ENCODE measurements at places on chromosomes 5 and 9. TPM values are rescaled to one million over a fixed set of nuclear protein-coding genes. Genes with fewer than 3 reads are reported as not detected.
A peak's percentile ranks its signal among the peaks of the same experiment; 100 is the strongest.

- no peak overlapping the region for H3K27ac ChIP-seq
- no peaks in the 10 kb centered on the region for H3K4me1 ChIP-seq
- H3K4me3 ChIP-seq = no peak overlapping the region
These were observed 414.1 kb upstream of the MEF2C start for GRCh38 chr5:89297066-89297465.

DNA sequence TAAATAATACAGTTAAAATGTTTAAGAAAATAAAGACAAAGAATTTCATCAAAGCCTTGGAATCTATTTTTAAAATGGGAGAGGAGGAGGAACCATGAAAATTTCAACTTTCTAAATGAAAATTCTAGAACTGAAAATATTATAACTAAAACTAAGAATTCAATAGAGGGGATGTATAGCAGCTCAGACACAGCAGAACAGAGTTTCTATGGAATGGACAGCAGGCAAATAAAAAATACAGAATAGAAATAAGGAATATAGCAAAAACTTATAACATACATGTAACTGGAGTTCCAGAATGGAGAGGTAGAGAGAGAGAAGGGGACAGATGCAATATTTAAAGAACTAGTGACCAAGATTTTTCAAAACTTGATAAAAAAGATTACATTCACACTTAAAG lies 1.4 kb upstream of the RANBP17 start:
- H3K4me1 ChIP-seq = peaks cover 25% of the 10 kb centered on the region
- DNase-seq = no peak
- peaks cover 17% of the 10 kb centered on the region for H3K27me3 ChIP-seq
- no peak overlapping the region for H3K27ac ChIP-seq

PCDHB12 gene
- total RNA-seq = 2.7 TPM

DNA sequence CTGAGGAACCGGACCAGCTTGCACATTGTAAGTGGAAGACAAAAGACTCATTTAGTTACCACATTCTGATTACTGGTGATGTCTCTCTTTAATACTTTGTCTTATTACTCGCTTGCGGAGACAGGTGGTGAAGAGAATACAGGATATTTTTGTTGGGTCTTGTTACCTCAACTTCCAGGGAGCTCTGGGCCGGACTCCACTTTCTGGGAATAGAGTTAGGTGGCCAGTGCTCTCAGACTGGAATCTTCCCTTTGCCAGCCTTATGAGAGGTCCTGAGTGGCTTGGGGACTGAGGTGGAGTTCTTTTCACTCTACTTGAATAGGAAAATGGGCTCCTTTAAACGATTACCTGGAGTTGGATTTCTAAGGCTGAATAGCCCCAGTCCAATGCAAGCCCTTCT lies 33.3 kb upstream of the SPRY4 start:
- 0 out of 2 replicates have a peak overlapping the region, but pooled peaks have one; percentile 61 for H3K4me3 ChIP-seq
- DNase-seq = no peak
- peak overlapping the region; percentile 99 for H3K27ac ChIP-seq
- peaks cover 67% of the 10 kb centered on the region for H3K4me1 ChIP-seq
- no peaks in the 10 kb centered on the region for H3K36me3 ChIP-seq

DNA sequence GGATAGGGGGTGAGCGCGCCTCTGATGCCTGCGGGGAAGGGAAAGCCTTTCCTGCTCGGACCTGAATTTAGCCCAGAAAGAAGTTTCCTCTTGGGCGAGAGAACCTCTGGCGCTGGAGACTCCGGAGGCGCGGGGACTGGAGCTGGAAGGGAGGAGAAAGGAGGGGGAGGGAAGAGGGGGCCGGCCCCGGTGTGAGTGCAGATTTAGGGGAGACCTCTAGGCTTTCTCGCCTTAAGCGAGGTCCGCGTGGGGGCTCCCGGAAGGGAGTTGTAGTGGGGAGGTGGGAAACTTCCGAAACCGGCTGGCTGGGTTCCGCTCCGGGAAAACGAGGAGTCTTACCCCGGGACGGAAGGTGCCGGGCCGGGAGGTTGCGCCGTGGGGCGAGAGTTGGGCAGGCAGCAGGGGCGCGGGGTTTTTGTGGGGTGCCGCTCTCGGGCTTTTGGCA lies 1.3 kb downstream of the PCSK5 start:
- H3K4me1 ChIP-seq = peaks cover 50% of the 10 kb centered on the region
- no peak overlapping the region for H3K27ac ChIP-seq
- peak; percentile 40 for DNase-seq
- peaks cover 21% of the 10 kb centered on the region for H3K27me3 ChIP-seq
- H3K4me3 ChIP-seq = peak overlapping the region; percentile 93

FAM53C gene
- total RNA-seq = 51.3 TPM

WDR31 gene
- total RNA-seq = 0.46 TPM
